ENCODE measurements at places on chromosomes 3 and 15.

DNA sequence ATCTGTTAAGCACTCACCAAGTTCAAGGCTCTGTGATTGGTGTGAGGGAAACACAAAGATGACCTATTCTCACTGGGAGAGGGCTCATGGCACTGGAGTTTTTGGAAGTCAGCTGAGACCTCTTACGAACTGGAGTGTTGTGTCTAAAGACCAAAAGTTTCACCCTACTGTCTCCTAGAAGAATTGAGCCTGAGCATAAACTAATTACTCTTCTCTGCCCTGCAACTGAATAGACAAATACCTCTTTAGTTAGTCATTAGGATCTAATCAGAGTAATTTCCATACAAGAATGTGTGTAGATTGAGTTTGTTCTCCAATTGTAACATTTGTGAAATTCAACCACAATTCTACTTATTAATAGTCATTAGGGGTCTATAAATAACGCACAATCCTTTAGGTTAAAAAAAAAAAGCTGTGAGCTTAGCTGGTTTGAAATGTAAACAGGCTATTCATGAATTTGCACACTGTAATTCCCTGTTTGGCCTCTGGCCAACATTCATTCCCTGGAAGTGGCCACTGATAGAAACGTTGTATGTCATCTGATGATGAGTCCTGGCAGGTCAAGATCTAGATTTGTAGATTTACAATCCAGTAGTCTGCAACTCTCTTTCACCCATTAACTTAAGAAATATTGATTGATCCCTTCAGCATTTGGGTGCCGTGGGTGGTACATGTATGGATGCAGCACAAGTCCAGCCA lies 76.8 kb upstream of the SOX14 start:
- DNase-seq = no peak

DNA sequence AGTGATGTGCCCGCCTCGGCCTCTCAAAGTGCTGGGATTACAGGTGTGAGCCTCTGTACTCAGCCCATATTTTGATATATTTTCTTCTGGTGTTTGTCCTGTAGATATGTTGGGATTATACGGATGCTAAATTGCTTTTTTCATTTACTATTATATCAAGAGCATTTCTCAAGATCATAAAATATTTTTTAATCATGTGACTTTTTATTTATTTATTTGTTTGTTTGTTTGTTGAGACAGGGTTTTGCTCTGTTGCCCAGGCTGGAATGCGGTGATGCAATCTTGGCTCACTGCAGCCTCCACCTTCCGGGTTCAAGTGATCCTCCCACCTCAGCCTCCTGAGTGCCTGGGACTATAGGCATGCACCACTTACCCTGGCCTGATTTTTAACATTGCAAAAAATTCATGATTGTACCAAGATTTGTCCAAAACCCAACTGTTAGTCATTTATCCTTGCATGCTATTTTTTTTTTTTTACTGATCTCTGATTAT lies 2.7 kb upstream of the PXK start:
- no peak for DNase-seq

GRCh38 chr15:41866263-41866703 lies 27.6 kb downstream of the SPTBN5 start:
- DNase-seq = no peak

GRCh38 chr15:29904757-29905417 lies 82.6 kb upstream of the TJP1 start:
- DNase-seq = no peak

DNA sequence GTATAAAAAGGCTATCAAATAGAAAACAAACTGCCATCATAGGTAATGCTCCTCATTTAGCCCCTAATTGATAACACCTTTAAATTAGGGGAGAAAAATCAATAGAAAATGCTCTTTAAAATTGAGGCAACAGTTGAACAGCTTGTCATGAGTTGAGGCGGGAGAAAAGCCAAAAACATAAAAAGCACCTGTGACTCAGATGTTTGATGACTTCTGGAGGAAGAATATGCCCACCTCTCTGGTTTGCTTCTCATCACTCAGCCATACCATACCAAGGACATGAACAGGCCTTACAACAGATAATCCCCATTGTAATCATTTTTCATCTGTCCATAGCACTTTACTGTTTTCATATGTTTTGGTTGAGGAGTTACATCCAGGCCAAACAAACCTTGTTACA lies 246.0 kb downstream of the MYRIP start:
- no peak for DNase-seq

- no peak for DNase-seq
Measured at GRCh38 chr3:156233876-156234275, 113.5 kb downstream of the KCNAB1 start.

GRCh38 chr3:180036092-180036670 lies 556 bp downstream of the PEX5L start:
- DNase-seq = no peak

DNA sequence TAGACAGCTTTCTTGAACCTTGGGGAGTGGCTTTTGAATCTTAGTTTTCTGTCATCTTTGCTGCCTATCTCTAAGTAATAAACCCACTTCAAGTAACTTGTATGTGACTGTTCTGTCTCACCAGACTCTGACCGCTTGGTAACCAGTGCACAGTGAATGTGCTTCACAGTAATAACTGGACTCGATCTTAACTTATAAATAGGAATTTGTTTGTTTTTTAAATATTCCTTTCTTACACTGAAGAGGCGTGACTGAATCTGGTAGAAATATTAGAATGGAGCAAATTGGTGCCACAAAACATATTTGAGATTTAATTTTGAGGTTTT lies 318.0 kb downstream of the GBE1 start:
- DNase-seq = no peak

- DNase-seq = no peak
Measured at GRCh38 chr3:70646635-70647034, 334.2 kb upstream of the MDFIC2 start.

- DNase-seq = no peak
Measured at GRCh38 chr15:62534996-62535395, 369.9 kb upstream of the C2CD4B start.

DNA sequence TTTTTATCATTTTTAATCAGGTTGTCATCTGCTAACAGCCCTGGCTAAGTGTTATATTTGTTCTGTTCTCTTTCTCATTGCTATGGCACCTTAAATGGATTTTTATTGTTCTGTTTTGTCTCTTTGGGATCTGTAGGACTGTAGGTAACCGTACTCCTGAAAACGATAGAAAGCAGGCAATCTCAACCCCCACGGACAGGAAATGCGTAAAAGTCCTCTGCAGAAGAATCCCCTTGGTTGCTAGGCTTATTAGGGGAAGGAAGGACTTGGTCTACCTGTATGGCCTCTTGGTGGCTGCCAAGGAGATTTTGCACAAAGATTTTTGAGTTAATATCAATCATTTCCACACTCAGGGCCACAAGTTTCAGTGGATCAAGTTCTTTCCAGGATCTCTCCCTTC lies 571.9 kb upstream of the ZNF385D start:
- no peak for DNase-seq

GRCh38 chr3:186209810-186210752 lies 101.2 kb upstream of the ETV5 start:
- DNase-seq = peak; percentile 47

DNA sequence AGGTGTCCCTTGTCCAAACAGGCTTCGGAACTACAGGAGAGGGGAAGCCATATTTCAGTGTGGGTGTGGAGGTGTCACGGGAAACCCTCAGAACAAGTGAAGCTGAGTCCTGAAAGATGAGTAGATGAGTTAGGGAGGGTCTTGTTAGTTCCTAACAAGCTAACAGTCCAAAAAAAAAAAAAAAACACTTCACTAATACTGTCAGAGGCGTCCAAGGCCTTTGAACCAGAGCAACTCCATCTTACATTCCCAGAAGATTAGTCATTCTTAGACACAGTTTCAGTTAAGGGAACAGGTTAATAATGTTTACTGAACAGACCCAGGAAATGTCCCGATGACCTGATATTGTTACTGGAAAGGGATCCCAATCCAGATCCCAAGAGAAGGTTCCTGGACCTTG lies 7.0 kb upstream of the ATP8B4 start:
- no peak for DNase-seq

DNA sequence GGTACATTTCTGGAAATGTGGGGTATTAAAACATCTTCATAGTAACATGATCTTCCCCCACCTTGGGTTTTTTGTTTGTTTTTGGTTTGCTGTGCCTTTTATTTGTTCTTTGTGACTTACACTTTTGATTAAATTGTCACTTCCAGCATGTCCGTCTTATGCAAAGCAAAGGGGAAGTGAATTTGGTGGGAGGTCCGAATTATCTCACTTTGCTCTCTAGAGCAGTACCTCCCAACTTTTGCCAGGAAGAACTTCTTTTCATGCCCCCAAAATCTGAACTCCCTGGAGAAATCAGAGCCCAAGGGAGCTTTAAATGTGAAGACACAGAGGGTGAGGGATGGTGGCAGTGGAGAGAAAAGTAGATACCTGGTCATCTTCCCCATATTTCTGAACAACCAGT lies 173.1 kb downstream of the IL5RA start:
- no peak for DNase-seq

DNA sequence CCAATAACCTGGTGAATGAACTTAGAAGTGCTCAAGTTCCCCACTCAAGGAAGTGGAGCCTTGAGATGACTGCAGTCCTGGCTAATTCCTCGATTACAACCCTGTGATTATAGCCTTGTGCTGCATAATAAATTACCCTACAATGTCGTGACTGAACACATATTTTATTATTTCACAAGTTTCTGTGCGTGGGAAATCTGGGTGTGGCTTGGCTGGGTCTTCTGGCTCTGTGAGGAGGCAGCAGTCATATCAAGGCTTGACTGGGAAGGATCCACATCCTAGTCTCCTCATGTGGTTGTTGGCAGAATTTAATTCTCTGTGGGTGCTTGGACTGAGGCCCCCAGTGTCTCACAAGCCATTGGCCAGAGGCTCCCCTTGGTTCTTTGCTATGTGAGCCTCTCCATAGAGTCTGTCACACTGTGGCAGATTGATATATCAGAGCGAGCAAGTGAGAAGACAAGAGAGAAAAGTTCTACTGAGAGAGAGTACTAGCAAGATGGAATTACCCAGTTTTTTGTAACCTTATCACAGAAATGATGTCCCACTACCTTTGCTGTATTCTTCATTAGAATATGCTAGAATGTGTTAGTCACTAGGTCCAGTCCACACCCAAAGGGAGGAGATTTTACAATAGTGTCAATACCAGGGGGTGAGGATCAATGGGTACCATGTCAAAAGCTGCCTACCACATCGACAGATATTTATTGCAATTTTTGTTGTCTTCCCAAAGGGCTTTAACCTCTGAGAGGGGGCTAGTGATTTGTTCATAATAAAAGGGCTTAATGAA lies 102.8 kb upstream of the TBC1D5 start:
- no peak for DNase-seq

- no peak for DNase-seq
Measured at GRCh38 chr15:51688863-51689262, 7.6 kb downstream of the SCG3 start.

DNA sequence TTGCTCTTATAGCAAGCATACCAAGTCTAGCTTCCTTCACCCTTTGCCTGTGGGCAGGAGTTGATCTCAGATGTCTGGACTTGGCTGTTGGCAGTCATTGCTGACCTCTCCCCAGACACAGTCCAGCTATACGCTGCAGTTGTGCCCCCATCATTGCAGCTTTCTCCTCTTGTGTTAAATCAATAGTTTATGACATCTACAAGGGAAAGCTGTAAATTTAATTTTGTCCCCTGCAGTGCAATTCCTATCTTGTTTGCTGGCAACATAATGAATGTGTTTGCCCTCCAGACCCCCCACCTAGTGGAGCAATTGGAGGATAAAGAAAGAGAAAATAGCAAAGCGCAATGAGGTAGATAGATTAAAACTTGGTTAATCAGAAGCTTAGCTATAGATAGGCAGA lies 280.2 kb downstream of the LSAMP start:
- no peak for DNase-seq

DNA sequence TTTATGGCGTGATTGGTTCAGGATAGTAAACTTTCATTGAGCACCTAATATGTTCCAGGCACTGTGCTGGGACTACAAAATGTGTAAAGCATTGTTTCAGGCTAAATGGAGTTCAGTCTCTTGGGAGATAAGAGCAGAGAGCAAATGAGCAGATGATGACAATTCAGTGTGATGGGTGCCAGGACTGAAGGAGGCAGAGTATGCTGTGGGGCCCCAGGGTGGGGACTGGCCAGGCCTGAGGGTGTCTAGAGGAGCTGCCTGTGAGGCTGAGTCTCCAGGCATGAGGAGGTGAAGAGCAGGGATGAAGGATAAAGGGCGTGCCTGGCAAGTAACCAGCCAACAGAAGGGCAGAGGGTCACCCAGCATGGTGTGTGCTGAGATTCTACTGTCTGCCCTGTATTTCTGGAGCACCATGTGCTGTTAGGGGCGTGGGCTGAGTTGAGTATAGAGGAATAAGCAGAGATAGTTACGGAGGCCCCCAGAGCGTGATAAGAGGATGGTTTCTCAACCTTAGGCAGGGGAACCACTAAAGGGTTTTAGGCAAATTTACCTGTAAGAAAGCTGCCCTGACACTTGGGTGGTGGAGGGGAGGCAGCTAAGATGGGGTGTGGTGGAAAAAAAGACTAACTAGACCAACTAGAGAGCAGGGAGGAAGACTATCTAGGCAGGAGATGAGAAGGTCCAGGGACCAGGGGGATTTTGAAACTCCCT lies 38.5 kb downstream of the EPHB1 start:
- DNase-seq = no peak

- peak; percentile 57 for DNase-seq
Measured at GRCh38 chr15:59492389-59493377, 54.7 kb downstream of the FAM81A start.
